GM23248 (cell line): ENCODE measurements at places on chromosomes 2 and 18.

GRCh38 chr18:66867653-66868052, 263.8 kb upstream of the CDH19 start:
- no peak for DNase-seq

DNA sequence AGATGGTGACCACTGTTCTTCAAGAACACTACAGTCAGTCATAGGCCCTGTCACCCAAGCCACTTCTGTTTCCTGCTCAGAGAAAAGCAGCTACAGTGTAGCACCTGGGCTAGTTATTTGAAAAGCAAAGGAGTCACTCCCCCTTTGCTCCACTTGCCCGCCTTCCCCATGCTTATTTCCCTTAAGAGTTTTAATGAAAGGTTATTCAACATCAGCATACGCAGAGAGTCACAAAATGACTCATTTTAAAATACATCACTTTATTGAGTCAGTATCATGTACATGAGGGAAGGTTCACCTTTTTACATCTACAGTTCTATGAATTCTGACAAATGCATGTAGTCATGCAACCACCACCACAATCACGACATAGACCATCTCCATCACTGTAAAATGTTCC, 71.3 kb downstream of the TNFRSF11A start:
- peak; percentile 3 for DNase-seq

DNA sequence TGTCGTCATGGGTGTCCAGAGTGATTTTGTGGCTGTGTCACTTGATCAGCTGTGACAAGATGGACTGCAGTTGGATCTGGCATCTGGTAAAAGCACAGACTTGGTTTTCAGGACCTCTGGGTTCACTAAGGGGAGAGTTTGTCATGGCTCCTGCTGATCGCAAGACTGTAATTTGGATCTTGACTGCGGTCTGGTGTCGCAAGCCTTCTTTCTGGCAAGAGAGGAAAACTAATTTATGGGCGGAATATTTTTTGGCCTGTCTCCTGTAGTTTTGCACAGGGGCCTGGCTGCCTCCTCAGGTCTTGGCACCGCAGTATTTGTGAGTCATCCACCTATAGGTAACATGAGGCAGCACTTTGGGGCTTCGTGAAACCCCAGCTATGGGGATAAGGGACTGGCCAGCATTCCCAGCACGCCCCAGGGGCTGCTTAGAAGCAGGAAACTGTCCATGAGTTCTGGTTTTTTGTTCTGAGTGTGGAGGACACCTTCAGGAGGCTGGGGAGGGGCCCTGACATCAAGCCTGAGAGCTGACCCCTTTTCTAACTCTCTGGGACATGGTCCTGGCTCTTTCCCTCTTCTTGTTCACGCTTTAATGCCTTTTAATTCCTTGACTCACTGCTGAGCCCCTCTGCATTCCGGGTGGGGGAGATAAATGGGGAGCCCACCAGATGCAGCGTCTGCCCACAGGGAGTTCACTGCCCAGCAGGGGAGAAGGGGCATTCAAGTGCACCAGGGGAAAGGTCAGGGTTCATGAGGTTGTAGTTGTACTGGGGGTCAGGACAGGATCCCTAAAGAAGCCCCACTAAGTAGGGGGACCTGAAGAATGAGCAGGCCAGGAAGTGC, 12.2 kb downstream of the SH3BP4 start:
- peak; percentile 84 for DNase-seq

DNA sequence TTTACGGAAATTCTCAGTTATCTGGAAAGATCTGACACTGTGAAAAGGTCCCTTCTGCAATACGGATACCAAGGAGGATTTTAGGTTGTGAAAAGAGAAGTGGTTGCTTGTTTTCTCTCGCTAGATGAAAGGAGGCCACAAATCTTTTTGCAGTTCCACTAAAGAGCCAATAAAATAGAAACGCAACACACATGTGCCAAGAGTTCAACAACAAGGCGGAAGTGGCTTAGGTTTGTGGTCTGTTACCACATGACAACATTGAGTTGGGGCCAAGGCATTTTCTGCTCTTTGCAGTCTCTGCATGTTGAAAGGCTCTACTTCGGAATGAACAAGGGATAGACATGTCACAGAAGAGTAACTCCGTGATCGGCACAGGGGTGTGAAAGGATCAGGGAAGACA, 115.7 kb upstream of the OSR1 start:
- DNase-seq = peak; percentile 63

DNA sequence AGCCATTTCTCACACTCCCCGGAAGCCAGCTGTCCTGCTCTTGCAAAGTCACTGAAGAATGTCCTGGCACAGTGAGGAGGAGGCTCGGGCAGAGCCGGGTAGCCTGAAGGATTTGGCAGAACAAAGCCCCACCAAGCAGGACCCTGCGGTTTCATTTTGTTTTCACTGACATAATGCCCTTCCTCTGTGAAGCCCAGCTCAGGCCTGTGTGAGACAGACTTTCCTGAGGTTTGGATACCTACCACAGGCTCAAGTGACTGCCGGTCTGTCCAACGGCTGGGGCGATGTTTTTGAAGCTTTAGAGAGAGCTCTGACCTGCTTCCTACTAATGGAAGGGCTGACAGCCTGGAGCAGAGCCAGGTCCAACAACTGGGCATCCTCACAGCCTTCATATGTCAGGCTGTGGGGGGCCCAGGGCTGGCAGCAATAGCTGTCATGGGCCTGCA, 99.8 kb upstream of the FZD7 start:
- DNase-seq = peak; percentile 52

DNA sequence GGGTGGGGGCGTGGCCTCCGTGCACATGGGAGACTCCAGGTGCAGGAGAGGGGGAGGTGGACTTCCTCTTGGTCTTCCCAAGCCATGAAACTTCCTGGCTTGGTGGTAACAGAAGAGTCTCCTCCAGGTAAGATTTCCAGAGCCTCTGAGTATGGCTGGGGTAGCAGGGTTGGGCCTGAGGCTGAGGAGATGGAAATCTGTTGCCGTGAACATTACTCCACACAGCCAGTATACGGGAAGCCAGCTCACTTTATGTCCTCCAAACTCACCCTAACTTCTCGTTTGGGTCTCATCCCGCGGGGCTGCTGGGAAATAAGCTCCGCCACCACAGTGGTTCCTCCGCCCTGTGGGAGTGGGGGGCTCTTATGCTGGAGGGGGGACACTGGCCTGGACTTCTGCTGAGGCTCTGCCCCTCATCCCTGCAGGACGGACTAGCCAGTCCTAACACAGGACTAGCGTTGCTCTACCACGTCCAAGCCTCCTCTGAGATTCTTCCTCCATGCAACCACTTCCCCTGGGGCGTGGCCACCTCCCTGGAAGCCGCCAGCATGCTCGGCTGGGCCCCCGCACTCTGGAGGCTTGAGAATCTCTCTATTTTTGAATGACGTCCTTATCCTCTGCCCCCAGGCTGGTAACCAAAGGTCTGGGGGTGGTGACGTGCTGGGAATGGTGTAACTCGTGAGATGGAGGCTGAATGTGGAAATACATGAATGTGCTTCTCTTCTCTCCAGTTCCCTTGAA, 777 bp upstream of the RAB17 start:
- DNase-seq = peak; percentile 17

GRCh38 chr2:46256563-46257142, 40.6 kb upstream of the EPAS1 start:
- DNase-seq = no peak

DNA sequence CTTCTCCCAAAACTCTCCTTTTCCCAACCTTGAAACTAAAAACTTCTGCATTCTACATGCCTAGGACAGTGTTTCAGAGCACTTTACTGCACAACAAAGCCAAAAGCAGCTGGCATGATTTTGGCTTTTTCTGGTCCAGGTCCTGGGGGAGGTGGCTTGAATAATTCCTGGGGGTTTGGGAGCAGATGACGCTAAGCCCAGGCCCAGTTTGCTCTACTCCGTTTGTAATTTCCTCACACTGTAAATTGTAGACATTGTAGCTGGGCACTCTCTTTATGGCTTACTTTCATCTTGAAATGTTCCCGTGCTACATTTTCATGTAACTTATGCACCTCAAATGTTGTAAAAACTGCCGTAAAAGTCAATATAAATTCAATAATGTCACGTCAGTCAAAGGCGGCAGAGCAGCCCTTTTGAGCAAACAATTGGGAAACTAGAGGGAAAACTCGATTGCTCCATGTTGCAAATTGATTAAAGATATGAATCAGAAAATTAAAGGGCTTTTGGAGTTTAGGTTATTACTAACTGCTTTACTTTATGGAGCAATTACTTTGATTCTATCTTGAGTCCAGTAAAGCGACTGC, 373.2 kb upstream of the SLC14A2 start:
- DNase-seq = no peak

- no peak for DNase-seq
Measured at GRCh38 chr2:25417715-25418369, 76.1 kb upstream of the DNMT3A start.

GRCh38 chr2:1988049-1988448, 243.7 kb upstream of the PXDN start:
- DNase-seq = no peak

DNA sequence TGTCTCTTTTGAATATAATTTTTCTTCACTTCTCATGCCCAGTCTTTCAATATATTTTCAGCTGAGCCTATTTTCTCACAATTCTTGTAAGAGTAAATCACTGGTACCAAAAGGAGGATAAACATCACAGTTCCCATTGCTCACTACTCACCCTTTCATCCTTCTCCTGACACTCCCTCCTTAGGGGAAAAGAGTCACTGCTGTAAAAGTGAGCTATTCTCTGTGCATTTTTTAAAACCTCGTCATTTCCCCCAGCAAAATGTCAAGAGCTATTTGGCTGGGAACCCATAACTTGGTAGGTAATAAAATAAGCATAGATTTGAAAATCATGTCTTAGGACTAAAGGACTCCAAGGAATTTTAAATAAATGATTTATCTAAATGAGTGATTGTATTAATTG, 340.1 kb upstream of the GYPC start:
- DNase-seq = peak; percentile 1

DNA sequence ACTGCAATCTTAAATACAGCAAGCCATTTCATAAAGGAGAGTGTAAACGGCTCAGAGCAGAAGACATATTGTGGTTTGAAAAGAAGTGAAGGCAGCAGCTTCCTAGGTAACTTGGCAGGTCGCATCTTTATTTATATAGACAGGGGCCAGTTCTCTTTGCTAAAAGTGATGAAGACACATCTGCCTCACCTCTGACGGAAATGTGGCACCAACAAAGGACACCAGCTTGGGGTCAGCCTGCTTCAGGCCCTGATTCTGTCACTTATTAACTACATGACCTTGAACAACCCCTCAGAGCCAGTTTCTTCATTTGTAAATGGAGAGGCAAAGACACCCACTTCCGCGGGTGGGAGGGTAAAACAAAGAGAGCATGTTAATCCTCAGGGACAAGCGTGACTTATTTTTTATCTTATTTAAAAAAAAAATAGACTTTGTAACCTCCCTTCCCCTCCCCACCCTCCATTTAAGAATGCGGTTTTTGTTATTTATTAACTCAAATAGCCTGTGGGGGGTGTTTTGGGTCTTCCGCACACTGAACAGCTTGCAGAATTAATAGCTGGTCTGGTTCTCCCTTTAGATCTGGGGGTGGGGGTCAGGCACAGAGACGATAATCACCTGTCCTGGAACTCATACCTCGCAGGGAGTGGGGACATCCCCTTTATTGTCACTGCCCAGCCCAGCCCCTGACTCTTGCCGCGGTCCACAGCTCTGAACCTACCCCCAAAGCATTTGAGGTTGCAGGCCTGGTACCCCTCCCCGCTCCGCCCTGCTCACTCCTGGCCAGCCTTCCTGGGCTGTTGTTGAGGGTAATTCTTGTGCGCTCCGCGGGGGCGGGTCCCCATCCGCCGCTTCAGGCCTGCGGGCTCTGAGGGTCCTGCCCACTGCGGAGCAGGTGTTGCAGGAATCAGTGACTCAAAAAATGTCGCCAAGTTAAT, 64.2 kb upstream of the TMEM17 start:
- no peak for DNase-seq
